ENCODE measurements at places on chromosomes 2 and 18.

DNA sequence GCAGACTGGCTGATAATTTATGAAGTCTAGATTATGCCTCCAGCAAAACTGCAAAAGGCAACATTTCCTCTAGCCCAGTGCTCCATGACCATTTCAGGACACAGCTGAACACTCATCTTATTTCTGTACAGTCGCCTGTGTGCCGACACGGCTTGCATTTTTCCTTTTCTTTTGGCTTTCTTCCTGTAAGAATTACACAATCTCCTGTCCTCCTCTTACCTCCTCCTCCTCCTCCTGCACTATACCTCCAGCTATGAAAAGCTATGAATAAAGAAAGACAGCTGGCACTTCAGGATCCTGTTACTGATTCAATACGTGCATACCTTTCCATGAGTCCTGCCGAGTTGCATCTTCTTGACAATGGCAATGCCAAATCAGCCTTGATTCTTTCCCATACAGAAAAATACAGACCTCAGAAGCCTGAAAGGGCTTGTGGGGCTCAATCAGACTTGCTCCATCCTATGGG, 32.2 kb upstream of the TRIB2 start:
- DNase-seq: no peak

DNA sequence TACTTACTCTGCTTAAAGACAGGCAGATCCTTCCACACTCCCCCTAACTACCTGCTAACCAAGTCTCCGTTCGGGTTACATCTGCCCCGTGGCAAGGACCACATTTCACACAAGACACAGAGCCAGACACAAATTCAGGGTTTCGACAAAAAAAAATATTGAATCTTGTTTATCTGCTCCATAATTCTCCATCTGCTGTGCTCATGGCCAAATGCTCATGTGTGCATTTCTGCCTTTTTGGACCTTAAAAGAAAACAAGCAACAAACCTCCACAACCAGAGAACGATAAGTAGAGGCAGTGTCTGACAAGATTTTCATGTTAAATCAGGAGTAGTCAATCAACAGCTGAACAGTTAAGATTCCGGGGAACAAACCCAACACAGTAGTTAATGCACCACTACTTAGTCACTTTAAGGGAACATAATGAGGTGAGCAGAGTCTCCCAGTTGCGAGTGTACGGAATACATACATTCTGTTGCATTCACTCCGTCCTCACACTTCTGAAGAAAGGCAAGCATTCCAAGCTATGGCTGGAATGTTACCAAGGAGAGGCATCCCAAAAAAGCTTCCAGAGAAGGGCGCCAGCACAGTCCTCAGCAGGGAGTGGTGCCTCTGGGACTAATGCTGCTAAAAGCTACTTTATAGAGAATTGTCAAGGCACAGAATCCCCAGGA, 121.0 kb downstream of the ANKRD44 start:
- no peak for DNase-seq

GRCh38 chr2:200861617-200862155, 2.8 kb downstream of the CLK1 start:
- no peak for DNase-seq

GRCh38 chr18:31626409-31626808, 34.7 kb downstream of the TTR start:
- DNase-seq: no peak

GRCh38 chr2:119174216-119174992, 15.9 kb upstream of the C1QL2 start:
- peak; percentile 83 for DNase-seq

DNA sequence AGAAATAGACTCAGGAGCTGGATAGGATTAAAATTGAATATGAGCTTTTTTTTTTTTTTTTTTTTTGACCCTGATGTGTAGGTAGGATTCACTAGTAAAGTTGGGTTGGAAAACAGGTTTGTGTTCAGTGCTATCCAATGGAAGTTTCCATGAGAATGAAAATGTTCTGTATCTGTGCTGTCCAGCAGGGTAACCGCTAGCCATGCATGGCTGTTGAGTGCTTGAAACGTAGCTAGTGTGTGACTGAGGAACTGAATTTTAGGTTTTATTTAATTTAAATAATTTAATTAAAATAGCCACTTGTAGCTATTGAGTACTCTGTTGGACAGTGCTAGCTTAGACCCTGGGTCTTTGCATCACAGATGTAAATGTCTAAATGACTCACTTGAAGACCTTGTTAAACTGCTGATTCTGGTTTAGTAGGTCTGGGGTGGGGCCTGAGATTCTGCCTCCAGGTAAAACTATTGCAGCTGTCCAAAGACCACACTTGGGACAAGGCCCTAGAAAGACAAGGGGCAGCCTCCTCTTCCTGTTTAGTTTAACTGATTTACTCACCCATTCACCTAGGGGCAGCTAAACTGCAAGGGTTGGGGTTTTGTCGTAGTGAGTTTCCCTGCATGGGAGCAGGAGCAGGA, 84.7 kb upstream of the STON1 start:
- no peak for DNase-seq

- no peak for DNase-seq
These were observed 225.9 kb upstream of the RASGRP3 start for GRCh38 chr2:33250417-33251029.

- no peak for DNase-seq
These were observed 67.8 kb upstream of the SLC4A10 start for GRCh38 chr2:161556440-161556839.

DNA sequence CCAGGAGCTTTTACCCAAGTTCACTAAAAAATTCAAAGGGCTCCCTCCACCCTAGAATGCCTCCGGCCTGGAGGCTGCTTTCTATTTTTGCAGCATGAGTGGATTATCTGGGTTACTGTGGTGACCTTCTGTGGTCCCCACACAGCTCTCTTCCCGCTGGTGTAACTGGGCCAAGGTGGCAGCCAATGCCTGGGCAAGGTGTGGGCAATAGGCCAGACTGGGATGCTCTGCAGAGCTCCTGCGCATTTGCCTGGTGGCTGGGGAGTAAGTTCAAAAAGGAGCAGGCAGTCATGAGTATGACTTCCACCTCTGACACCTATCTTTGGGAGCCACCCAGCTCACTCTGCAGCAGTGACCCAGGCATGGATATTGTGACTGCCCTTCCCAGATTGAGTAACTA, 130.5 kb upstream of the SPRED2 start:
- no peak for DNase-seq

GRCh38 chr2:182826064-182826463, 40.4 kb downstream of the FRZB start:
- DNase-seq: no peak
